ENCODE measurements at places on chromosomes 2 and 18. TPM values are rescaled to one million over a fixed set of nuclear protein-coding genes. Genes with fewer than 3 reads are reported as not detected.

Gene NOP58
- total RNA-seq, result 27.1 TPM

Gene CAPN13
- 62.1 TPM for total RNA-seq

Gene CXCR1
- not detected for total RNA-seq

Gene POTEI
- under 0.01 TPM for total RNA-seq

Gene KRTCAP3
- total RNA-seq, result 112 TPM

Gene ATP8B1
- 321 TPM for total RNA-seq

Gene CCDC85A
- total RNA-seq, result 0.75 TPM

Gene SERPINB2
- total RNA-seq, result not detected

Gene CD207
- total RNA-seq, result 0.95 TPM

Gene DTNA
- total RNA-seq, result 74.4 TPM

DNA sequence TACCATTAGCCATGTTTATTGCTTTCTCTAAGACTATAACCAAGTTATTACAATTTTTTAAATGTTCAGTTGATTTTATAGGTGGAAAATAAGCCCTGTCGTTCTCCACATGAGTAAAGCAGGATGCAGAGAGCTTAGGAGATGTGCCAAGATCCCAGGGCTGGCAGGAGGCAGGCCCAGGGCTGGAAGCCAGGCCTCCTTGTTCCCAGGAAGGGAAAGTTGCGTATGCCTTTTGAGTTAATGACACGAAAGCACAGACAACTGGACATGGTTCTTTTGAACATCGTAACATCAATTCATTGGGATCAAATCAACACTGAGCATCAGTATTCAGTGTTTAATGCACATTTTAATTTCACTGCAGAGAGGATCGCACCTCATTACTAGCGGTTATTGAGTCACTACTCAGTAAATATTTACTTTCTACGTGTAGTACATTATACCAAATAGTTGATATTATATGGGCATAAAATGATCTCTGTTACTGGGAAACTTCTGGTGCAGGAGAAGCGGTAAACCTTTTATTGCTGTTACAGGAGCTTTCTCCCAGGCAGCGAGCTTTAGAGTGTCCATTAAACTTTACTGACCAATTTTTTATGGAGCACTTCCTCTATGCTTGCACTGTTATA is 60.0 kb downstream of the RNF144A start:
- peak; percentile 70 for DNase-seq

DNA sequence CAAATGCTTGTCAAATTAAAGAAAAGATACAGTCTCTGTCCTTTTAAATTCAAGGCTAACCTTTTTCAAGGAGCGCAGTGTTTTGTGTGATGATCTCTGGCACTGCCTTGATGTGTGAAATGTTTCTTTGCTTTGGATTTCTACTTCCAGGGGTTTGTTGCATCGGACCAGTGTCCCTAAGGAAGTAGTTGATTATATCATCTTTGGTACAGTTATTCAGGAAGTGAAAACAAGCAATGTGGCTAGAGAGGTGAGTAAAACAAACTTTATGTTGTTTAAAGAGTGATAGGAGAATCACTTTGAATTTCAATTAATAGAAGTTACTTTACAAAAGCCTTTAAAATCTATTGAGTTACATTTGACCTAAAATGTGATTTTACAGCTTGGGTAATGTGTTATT is 28.8 kb downstream of the HADHB start:
- no peak for DNase-seq

DNA sequence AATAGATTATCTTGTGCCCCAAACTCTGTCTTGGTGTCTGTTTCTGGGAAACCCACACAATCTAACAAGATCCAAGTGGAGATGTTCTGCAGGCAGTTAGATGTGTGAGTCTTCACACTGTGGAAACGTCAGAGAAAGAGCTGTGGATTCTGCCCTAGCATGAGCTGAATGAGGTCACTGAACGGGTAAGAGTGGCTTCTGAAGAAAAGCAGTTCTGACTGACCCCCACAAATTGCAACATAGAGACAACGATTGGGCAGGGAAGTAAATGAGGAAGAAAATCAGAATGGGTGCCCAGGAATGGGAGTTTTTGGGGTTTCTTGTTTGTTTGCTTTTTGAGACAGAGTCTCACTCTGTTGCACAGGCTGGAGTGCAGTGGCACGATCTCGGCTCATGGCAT is 12.9 kb upstream of the RPL37A start:
- no peak for DNase-seq

- no peak for DNase-seq
These were observed 5.7 kb upstream of the HS1BP3 start for GRCh38 chr2:20656561-20656960.

- no peak for DNase-seq
These were observed 58.3 kb downstream of the ID2 start for GRCh38 chr2:8740136-8740535.

DNA sequence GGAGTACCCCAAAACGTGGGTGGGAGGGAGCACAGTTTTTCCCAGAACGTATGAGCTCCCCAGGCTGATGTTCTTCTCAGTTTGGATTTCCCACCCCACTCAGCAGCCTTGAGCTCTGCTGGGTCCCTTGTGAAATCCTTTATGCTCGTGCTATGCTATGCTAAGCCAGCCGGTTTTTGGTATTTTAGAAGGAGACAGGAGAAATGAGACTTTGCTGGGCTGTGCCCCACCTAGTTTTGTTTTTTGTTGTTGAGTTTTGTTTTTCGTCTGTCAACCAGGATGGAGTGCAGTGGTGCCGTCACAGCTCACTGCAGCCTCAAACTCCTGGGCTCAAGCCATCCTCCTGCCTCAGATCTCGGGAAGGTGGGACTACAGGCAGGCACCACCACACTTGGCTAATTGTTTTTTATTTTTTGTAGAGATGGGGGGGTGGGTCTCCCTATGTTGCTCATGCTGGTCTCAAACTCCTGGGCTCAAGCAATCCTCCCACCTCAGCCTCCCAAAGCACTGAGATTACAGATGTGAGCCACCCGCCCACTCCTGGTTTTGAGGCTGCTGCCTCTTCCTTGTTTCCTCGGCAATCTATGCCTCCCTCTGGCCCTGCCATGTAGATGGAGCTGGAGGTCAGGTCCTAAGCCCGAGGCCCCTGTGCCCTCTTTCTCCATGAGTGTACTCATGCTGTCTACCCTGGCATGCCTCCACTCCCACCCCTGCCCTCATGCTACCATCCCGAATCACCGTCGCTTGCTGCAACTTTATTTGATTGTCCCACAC is 17.5 kb upstream of the MGAT4A start:
- no peak for DNase-seq

GRCh38 chr2:226531061-226531810 is 268.4 kb downstream of the IRS1 start:
- no peak for DNase-seq

GRCh38 chr2:6692056-6692455 is 173.7 kb downstream of the CMPK2 start:
- DNase-seq, result no peak

DNA sequence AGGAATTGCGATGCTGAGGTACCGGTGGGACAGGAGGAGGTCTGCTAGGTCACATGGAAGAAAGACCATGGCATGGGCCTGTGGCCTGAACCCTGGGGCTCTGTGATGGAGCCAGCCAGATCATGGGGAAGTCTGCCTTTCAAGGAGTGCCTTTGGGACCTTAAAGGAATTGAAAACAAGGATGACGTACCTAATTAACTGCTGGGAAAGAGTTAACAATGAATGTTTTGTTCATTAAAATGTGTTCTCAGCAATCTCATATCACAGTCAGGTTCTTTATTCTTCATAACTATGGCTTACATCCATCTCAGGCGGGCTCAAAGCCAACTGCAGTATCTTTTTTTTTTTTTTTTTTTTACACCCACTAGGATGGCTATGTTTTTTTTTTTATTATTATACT is 25.6 kb downstream of the TRPM8 start:
- DNase-seq, result no peak

DNA sequence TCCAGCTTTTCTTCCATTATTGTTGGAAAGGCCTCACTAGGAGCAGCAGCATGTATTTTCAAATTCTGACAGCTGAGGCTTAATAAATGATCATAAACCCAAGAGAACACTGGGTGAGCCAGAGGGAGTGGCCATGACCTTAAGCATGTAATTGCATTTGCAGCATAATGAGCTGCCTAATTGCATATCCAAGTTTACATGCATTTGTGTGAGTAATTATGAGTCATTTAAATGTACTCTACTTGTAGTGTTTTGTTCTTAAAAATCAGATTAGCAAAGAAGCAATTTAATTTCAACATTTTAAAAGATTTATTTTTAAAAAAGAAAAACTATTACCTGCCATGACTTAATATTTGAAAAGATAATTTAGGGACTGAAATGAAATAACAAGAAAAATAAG is 74.8 kb downstream of the NOL10 start:
- peak; percentile 35 for DNase-seq

- no peak for DNase-seq
These were observed 91.7 kb upstream of the STON1 start for GRCh38 chr2:48438266-48438665.

DNA sequence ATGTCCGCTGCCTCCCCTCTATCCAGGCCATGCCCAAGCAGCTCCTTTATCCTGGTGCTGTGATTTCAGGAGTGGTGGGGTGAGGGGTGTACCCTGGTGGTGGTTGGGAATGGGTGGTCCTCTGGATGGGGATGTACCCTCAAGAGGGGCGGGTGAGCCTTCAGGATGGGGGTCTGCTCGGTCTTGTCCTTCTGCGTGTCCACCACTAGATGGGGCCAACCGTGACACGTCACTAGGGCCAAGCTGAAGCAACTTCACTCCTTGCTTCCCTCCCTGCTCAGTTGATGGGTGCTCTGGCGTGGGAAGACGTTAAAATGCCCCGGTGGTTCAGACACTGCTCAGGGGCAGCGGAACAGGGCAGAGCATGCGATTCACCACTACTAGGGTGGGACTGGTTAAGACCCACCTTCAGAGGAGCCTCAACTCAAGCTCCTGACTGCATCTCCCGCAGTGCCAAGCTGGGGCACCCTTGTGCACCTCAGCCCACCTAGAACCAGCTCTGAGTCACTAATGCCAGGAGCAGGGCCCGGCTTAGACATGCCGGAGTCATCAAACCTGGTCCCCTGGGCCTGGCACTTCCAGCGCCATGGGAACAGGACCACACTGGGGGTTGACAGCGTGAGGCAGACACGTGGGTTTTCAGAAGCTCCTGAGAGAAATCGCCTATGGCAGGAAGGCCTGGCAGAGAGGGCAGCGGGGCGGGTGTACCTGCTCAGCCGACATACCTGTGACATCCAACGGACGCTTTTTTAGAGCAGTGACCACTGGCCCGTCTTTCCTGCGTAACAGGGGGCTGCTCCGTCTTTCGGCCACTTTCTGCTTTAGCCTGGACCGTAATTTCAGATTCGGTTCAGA is 256.7 kb downstream of the HDAC4 start:
- DNase-seq, result no peak

DNA sequence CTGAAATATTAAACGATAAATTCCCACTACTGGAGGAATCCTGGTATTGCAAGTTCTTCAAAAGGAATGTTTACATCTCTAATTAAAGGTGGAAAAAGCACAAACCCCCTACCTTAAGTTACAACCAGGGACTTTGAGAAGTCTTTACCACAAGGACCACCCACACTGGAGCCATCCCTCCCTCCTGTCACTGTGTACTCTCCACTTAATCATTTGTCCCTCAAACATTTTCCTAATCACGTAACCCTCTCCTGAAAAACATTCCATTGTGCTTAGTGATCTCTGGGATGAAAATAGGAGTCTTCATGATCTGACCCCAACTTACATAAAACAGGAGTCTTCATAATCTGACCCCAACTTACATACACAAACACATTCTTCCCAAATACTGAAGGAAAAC is 85.7 kb downstream of the SUCLG1 start:
- no peak for DNase-seq

GRCh38 chr2:148132412-148132811 is 111.5 kb downstream of the MBD5 start:
- no peak for DNase-seq

DNA sequence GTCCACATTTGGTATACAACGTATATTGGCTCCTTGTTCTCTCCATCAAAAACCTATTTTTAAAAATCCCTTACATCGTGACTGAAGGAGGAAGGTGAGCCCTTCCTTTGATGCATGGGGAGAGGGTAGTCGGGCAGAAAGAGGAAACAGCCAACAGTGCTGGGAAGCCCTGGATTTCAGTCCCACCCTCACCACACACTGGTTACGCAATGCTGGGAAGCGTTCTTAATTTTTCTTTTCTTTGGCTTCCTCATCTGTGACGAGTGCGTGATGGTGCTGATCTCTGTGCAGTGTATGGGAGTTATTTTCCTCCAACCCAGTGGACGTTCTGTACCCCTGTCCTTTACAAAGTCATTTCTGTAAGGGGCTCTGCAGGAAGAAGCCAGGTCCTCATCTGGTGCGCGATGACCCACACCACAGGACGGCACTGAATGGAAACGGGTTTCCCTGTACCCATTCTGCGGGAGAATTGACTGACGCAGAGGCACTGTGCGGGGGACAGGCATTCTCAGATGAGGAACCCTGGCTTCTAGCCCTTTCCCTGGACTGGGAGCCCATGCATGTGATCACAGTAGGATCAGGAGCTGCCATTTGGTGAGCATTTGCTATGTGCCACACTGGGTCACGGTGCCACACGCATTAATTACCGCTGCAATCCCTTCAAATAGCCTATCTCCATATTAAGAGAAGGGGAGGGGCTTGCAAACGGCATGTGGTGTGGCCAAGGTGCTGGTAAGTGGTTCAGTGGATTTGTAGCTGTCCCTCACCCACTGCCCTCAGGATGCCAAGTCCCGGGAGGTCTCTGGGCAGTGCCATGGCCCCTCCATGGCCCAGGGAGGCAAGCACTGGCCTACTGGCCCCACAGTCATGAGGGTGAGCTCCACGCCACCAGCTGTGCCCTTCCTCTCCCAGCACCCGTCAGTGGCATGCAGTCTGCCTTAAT is 4.3 kb downstream of the COLEC11 start:
- DNase-seq, result no peak

GRCh38 chr2:148721520-148721931 is 77.0 kb downstream of the EPC2 start:
- no peak for DNase-seq

DNA sequence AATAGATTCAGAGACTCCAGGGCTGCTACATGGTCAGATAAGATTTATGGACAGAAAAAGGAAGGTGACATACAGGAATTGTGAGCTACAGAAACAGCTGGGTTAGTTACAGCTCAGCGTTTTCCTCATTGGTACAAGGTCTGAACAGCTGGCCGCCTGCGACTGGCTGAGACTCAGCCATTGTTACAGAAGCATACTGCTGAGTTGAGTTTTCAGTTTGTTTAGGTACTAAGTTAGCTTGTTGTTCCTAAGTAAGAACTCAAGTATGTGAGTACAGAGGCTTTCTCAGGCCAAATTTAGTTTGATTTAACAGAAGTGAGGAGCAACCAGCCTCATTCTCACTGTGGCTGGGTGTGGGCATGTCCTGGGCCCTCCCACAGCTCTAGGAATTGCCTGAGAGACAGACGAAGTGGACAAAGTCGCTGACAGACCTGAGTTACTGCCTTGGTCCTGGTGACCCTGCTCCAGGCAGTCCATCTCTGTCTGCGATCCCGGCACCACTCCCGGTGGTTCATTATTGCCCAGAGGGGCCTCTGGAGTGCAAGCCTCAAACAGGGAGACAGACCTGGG is 27.8 kb upstream of the RHOB start:
- peak; percentile 57 for DNase-seq

- no peak for DNase-seq
These were observed 4.7 kb downstream of the AGAP1 start for GRCh38 chr2:235498541-235498940.

- no peak for DNase-seq
These were observed 201.8 kb downstream of the GBX2 start for GRCh38 chr2:235966396-235966795.
